ENCODE measurements at places on chromosomes 4 and X. TPM values are rescaled to one million over a fixed set of nuclear protein-coding genes. Genes with fewer than 3 reads are reported as not detected.

The ARMCX1 gene
- 2.4 TPM for total RNA-seq

The LIN54 gene
- total RNA-seq, result 13.0 TPM

- DNase-seq, result no peak
Measured at GRCh38 chr4:94934864-94935263, 177.1 kb downstream of the BMPR1B start.

The PAK3 gene
- total RNA-seq, result 0.18 TPM

The DDX53 gene
- total RNA-seq, result not detected

The MAGEB2 gene
- not detected for total RNA-seq

GRCh38 chr4:138003248-138003647, 238.9 kb downstream of the SLC7A11 start:
- DNase-seq, result no peak

DNA sequence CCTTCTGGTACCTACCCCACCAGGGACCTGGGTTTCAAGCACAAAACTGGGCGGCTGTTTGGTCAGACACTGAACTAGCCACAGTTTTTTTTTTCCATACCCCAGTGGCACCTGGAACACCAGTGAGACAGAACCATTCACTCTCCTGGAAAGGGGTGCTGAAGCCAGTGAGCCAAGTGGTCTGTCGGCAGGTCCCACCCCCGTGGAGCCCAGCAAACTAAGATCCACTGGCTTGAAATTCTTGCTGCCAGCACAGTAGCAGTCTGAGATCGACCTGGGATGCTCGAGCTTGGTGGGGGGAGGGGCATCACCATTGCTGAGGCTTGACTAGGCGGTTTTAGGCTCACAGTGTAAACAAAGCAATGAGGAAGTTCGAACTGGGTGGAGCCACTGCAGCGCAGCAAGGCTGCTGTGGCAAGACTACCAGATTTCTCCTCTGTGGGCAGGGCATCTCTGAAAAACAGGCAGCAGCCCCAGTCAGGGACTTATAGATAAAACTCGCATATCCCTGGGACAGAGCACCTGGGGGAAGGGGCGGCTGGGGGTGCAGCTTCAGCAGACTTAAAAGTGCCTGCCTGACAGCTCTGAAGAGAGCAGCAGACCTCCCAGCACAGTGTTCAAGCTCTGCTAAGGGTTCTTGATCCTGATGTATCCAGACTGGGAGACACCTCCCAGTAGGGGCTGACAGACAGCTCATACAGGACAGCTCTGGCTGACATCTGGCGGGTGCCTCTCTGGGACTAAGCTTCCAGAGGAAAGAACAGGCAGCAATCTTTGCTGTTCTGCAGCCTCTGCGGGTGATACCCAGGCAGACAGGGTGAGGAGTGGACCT, 223.0 kb downstream of the COX18 start:
- no peak for DNase-seq

DNA sequence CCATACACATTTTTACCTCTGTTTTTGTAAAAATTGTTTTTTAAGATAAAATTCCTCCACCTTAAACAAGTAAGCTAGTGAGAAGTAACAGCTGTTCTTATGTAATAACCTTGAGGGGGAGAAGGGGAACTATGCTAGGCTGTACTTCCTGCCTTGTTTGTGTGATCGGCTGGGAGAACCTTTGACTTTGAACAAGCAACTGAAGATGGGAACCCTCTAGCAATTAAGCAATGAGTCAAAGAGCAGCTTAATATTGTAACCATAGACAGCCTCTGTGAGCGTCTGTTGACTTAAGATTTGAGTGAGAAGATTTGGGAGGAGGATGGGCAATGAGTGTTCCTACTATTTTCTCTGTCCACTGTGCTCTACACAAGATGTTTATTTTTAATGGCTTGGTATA, 135.1 kb downstream of the SCLT1 start:
- no peak for DNase-seq

The XIAP gene
- total RNA-seq, result 27.7 TPM

The GPR34 gene
- 21.5 TPM for total RNA-seq

- no peak for DNase-seq
Measured at GRCh38 chr4:100516225-100516624, 1.6 kb downstream of the EMCN start.

DNA sequence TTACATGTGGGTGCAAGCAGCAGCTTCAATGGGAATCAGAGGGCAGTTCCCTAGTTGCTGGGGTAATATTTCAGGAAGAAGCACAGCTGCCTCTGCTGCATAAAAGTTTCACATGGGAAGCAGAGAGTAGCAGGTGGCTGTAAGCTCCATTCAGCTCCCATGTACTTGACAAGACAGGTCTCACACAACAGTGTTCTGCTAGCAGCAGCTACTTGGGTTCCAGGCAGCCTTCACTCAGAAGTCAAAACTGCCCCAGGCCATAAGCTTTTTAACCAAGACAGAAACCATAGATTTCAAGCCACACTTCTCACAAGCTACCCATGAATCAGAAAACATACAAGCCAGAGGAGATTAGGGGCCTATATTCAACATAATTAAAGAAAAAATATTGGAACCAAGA, 41.4 kb upstream of the SPIN2A start:
- DNase-seq, result no peak

The RNF212 gene
- 6.6 TPM for total RNA-seq

- peak; percentile 62 for DNase-seq
Measured at GRCh38 chr4:2932951-2933565, 30.1 kb downstream of the NOP14 start.

GRCh38 chrX:136754651-136755050, 26.1 kb downstream of the ARHGEF6 start:
- no peak for DNase-seq

GRCh38 chr4:118035309-118035708, 1.0 kb downstream of the NDST3 start:
- DNase-seq, result no peak

DNA sequence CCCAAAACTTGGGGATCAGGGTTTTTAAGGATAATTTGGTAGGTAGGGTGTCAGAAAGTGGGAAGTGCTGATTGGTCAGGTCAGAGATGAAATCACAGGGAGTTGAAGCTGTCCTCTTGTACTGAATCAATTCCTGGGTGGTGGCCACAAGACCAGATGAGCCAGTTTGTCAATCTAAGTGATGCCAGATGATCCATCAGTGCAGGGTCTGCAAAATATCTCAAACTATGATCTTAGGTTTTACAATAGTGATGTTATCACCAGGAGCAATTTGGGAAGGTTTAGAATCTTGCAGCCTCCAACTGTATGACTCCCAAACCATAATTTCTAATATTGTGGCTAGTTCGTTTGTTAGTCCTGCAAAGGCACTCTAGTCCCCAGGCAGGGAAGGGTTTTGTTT, 43.3 kb downstream of the CAMK2D start:
- no peak for DNase-seq

DNA sequence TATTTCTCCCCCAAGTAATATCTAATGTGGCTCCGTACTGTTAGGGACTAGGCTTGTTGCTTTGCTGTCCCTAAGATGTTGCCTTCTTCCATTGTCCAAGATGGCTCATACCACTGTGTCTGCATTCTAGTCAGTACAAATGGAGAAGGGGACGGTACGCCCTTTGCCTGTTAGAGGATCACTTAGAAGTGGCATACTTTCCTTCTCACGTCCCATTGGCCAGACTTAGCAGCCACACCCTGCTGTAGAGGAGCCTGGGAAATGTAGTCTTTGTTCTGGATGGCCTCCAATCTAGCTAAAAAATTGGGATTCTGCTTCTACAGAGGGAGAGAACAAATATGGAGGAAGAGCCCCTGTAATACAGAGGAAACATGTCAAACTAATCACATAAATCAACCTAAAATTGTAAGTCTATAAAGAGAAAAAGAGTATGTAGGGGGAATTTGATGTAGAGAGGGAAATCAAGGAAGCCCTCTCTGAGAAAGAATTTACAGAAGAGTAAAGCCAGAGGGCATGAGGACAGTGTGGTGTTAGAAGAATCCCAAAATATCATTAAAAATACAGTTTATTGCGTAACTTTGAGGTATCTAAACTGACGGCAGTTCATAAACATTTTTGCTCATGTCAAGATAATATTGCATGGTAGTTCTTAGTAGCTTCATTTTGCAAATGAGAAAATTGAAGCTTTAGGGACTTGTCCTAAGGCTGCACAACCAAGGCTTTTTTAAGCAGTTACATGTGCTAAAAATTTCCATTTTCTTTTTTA, 15.1 kb downstream of the PRIMPOL start:
- DNase-seq, result no peak

DNA sequence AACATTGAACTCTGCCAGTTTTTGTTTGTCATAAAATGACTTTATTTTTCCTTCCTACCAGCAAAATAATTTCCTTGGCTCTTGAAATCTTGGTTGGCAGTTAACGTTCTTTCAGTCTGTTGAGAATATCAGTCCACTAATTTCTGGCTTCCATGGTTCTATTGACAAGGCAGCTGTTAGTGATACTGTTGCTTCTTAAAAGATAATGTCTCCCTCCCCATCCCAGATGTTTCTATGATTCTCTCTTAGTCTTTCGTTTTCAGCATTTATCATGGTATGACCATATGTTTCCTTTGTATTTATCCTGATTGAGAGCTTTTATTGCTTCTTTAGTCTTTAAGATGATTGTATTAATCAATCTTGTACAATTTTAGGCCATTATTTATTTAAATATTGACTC, 81.1 kb upstream of the STK26 start:
- no peak for DNase-seq

The ODAPH gene
- not detected for total RNA-seq

DNA sequence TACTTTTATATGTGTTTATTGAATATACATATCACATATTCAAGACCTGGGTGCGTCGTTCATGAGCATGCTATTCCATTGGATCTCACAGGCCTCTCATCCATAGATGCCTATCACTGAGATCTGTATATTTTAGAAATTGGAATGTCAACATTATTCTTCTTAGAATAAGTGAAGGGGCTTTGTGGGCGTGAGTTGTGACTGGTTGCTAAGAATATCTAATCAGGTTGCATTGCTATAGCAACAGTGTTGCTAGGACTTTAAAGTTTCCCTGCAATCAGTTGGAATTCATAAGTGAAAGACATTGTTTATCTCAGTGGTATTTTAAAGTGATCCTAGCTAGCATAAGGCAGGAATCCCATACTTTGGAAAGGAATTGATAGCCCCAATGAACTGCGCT, 36.7 kb upstream of the ANK2 start:
- no peak for DNase-seq

The POU3F4 gene
- total RNA-seq, result not detected

DNA sequence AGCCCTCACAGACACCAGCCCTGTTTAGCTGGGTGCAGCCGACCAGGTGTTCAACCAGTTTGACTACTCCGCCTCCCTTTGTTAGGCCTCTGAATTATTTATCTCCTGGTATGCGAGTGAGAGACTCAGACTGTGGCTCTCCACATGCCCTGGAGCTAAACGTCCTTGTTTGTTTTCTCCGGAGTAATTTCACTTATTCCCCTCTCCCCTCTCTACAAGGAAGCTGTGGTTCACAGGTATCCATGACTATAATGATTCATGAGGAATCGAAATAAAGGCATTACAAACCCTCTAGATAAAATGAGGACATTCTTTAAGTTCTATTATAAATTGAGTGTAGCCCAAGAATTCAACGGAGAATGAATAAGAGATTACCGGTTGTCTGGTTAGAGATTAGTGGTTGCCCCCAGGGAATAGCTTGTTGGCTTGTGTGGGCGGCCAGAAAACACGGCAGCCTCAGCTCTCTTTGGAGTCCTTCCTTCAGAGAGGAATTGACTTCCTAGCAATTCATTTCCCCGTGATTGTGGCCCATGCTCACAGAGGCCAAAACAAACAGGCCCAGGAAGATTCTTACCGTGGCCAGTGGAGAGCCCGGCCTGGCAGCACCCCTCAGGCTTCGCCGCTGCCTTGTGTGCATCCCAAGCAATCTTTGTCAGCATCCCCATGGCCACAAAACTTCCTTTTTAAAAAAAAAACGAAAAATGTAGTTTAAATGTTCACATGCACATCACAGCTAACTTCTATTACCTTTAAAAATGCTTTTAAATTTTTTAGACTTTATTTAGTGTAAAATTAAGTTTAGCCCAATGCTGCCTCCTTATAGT, 60.2 kb upstream of the CBR4 start:
- peak; percentile 54 for DNase-seq

DNA sequence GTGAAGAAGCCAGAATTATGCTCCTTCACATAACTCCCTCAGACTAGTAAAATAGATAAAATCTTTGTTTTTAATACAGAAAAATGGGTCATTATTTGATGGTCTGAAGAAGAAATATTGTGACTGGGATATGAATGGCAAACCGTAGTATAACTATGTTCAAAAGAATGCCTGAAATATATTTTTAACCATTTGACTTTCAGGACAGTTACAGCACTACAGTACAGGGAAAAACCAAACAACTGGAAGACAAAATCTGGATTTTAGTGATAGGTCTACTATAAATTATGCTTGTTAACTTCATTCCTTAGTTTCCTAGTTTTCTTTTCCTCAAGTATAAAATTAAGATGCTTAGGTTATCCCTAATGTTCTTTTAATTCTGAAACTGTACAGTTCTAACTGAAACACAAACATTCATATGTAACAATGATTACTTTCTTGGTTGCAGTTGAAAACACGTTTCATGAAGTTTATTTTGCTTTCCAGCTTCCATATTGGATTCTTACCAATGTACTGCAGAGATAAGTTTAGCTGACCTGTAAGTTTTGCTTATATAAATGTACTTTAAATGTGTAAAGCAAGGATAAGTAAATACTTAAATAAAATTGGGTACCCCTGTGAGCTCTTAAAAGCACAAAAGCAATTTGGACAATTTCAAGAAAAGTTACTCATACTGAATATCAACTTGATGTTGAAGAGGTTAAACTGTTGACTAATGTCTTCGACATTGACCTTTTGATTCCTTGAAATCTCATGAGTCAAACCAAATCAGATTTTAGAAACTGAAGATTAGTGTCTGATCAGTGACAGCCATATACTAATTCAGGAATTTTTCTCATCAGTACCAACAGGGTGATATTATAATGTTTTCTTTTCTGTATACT, 895 bp downstream of the AFP start:
- DNase-seq, result no peak

- DNase-seq, result no peak
Measured at GRCh38 chr4:102608190-102608589, 107.0 kb downstream of the NFKB1 start.

DNA sequence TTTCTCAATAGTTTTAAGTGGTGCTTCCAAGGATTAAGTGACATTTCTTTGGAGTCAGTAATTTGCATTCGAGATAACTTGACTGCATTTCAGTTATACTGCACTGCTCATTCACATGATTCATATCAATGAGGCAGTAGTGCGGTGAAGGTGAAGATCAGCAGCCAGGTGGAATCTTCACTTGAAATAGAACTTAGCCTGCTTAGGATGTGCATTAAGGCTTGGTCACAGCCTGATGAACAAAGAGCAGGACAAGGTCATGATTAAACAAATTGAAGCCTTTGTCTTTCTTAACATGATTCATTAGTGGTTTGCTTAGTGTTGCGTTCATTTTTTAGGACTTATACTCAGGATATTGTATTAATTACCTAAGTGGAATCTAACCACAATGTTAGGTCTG, 212.1 kb upstream of the GALNTL6 start:
- DNase-seq, result no peak

- DNase-seq, result no peak
Measured at GRCh38 chr4:184406958-184407391, 67.4 kb downstream of the IRF2 start.

Data from Peyer's patch (tissue), 4 donors.